Bone marrow (tissue), 2 donors: ENCODE measurements at places on chromosomes 16 and 17.

DNA sequence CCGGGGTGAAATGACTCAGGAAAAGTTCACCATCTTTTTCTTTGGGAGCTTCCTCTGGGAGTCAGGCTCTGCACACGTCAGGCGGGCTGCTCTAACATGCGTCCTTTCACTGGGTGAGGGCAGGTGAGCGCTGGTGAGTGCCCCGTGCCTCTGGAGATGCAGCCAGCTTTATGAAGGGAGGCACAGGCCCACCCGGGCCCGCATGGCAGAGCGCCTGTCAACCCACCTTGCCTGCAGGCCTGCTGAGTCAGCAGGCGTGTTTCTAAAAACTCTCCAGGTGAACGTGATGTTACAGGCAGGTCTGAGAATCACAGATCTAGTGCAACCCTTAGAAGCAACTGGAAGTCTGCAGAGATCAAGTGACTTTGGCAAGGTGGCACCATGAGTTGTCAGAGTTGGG, 18.4 kb downstream of the MAP1LC3B start:
- DNase-seq: no peak

- no peak for DNase-seq
Measured at GRCh38 chr17:21814776-21815175, 122.5 kb downstream of the KCNJ18 start.

DNA sequence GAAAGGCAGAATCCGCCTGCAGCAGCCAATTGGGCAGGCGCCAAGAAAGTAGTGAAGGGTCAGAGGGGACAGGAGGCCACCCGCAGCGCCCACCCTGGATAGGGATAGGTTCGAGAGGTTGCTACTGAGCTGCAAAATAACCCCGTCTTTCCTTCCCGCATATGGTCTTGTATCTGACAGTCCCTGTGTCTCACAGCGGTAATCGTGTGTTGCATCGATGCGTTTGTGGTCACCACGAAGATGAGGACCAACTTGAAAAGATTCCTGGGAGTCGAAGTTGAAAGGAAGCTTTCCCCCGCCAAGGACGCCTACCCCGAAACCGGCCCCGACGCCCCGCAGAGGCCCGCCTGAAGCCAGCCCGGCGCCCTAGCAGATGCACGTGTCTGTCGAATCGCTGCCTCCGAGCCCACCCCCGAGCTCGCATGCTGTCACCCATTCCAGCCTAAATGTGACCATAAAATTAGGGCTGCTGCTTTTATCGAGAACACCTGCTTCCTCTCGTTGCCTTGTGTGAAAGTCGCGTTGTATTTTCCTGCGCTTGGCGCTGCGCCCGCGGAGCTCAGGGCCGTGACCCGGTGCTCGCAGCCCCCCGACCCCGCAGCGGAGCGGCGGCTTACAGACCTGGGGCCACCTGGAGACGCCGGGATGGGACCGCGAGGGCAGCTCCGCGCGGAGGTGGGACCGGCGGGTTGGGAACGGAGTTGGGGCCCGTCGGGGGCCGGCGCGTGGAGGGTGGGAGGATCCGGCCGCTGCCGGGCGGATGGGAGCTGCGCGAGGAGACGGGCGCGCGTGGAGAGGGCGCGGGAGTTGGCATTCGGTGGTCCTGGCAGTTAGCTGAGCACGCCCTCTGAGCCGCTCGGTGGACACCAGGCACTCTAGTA, at the start of gene CMTM2:
Gene CMTM2, plus strand, starts transcription at position 813 of the 881 bp plus-strand sequence. CDS start 145 bp downstream, outside the sequence.
- DNase-seq: no peak

DNA sequence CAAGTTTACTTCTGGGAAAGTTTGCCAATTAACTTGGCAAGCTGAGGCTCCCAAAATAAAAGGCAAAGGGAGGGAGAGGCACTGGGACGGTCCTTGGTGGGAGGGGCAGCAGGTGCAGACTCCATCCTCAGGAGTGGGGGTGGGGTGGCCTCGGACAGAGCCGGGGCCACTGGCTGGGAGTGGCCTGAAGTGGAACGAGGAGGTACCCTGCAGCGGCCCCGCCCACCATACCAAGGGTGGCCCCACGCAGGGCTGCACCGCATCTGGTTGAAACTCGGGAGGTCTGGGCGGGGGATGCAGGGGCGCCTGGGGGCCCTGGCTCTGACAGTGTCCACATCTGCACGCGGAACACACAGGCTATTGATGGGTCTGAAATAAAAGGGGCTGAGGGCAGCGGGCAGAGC, 42.4 kb upstream of the SLC38A10 start:
- DNase-seq: no peak

GRCh38 chr17:65529761-65530522, 31.5 kb downstream of the AXIN2 start:
- no peak for DNase-seq

- peak; percentile 10 for DNase-seq
Measured at GRCh38 chr17:8994319-8994718, 27.0 kb upstream of the NTN1 start.

GRCh38 chr16:67397812-67398545, 4.7 kb upstream of the TPPP3 start:
- no peak for DNase-seq

- peak; percentile 36 for DNase-seq
Measured at GRCh38 chr17:62653002-62653825, 25.7 kb downstream of the MRC2 start.
